ENCODE measurements at places on chromosomes 16 and 17.

DNA sequence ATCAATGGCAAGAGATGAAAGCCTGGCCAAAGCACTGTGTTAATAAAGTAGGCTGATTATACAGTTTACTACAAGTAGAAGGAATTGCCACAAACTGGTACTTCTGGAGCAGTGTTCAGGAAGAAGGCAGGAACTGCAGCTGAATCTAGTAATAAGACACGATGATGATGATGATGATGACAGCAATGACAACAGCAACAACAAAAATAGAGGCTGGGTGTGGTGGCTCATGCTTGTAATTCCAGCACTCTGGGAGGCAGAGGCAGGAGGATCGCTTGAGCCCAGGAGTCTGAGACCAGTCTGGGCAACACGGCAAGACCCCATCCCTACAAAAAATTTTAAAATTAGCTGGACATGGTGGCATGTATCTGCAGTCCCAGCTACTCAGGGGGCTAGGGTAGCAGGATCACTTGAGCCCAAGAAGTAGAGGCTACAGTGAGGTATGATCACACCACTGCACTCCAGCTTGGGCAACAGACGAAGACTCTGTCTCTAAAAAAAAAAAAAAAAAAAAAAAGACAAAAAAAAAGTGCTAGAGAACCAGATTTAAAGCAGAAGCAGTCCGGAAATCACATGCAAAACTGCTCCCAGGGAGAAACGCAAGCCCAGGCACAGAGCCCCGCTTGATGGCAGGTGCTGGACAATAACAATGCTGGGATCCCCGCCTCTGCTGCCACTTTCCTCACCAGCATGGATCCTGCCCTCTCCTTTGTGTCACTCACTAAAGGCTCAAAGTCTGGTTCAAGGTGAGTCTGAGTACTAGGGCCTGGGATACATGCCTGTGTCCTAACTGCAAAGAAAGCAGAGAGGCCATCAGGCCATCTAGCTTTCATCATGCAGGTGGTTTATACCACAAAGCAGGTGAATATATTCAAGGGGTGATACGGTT, 44.8 kb downstream of the CPPED1 start:
- DNase-seq: no peak

DNA sequence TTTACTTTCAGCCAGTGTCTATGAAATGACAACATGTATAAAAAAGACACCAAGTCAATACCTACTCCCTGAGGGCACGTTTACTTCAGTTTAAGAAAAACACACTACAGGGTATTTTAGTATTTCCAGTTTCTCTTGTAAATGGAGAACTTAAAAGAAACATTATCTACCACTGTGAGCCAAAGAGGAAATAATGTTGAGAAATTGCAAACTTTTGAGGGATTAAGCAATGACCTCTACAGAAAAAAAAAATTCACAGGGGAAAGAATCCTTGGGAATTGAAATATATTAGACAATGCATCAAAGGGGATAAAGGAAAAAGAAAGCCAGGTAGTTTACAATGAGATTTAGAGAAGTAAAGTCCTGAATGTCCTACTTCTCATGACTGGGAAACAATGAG, 126.0 kb downstream of the KCNJ2 start:
- peak; percentile 33 for DNase-seq

GRCh38 chr17:36475346-36475970, 11.0 kb upstream of the ZNHIT3 start:
- no peak for DNase-seq

- no peak for DNase-seq
Measured at GRCh38 chr17:19364699-19365498, 2.4 kb upstream of the B9D1 start.

DNA sequence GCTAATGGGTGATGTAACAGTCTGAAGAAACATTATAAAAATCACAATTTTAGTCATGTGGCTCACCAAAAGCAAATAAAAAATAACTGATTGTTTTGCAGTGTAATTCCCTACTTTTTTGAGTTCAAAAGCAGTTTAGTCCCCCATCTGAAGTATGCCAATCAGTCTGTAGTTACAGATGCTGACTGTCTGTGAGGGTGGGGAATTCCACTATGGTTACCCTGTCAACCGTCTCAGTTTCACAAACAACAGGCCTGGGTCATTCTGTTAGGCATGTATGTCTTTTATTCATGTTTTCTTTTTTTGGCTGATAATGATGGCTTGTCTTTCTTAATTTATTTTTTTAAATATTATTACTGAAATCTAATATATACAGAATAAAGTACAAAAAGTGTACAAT, 69.3 kb downstream of the STXBP4 start:
- no peak for DNase-seq

- DNase-seq: no peak
Measured at GRCh38 chr17:30222251-30222650, 13.2 kb downstream of the SLC6A4 start.

DNA sequence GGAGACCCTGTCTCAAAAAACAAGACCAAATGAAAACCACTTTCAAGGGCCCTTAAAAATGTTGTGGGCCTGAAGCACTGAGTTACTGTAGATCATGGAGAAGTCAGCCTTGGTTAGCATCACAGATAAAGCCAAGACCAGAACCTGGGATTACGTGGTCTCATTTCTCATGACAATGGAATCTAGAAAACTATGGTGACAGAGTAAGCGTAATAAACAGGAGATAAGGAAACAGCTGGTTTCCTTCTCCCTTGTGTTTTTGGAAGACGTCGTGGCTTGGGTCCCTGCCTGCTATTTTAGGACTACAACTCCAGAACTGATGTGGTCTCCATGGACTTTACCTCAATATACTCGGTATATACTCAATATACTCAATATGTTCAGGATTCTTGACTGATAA, 180.7 kb upstream of the ZFHX3 start:
- no peak for DNase-seq

DNA sequence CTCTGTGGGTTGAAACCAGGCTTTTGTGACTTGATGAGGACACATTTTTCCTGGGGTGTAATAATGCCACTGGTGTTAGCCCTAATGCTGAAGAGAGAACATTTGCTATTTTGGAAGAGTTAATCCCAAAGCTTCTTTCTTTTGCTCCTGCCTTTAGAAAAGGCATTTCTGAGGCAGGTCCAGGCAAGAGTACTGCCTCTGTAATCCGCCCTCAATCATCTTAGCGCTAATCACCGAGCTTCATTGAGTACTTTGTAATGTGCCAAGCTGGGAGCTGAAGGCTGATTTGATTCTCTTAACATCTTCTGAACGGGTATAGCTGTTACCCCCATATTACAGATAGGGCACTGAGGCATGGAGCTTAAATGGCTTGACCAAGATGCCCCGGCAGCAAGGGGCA, 60.3 kb downstream of the AKAP1 start:
- no peak for DNase-seq

DNA sequence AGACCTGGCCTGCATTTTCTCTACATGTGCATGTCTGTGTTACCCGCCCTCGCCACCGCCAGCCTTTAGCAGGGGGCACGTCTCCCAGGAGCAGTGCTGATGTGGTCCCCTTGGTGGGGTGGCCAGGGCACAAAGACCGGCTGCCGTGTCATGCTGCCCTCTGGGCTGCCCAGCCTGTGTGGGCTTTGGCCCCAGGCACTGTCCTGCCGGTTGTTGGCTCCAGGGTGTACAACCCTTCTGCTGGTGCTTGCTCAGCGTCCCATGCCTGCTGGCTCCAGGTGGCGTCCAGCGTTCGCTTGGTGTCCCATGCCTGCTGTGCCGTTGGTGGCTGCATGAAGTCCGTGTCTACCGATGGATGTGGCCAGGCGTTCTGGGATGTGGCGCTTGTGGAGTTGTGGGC, 4.1 kb downstream of the BAIAP2 start:
- DNase-seq: no peak

DNA sequence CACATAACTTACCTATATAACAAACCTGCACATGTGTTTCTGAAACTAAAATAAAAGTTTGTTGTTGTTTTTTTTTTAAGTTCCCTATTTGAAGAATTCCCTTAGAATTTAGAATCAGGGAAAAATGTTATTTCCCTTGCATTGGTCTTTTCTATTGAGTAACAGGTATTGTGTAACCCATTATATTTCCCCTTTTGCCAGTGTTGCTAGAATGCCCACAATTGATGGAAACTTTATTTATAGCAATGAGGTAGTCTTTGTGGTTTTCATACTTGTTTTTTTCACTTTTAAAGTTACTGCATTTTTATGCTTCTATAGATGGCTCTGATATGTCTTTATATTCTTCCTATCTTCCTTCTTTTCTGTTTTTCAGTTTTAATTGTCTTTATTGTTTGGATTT, 3.9 kb downstream of the NLRP1 start:
- DNase-seq: no peak

DNA sequence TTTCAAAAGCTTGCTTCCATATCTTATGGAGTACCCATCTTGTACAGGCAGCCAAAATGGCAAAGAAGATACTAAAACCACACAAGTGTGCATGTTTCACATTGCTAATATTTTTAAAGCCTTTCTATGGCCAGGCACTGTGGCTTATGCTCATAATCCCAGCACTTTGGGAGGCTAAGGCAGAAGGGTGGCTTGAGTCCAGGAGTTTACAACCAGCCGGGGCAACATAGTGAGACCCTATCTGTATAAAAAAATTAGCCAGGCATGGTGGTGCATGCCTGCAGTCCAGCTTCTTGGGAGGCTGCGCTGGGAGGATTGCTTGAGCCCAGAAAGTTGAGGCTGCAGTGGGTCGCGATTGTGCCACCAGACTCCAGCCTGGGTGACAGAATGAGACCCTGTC, 71.3 kb downstream of the YPEL2 start:
- no peak for DNase-seq

DNA sequence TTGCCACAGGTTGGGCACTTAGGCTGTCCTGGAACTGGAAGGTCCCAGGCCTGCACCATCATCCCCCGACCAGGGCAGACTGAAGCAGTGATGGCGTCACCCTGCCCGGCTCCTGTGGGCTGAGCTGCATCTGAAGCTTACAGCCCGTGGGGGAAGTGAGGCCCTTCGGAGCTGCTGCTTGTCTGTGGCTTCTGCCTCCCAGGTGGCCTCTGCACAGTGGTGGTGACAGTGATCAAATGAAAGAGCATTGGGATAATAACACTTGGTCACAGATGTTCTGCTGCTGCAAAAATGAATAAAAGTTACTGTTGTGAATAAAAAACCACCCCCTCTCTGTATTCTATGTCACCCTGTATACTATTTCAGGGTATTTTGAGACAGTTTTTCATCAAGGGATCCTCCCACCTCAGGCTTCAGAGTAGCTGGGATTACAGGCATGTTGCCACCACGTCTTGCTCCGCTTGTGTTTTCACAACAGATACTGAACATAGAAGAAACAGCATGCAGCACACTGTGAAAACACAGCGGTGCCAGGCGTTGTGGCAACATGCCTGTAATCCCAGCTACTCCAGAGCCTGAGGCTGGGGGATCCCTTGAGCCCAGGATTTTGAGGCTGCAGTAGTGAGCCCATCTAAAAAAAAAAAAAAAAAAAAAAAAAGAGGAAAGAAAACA, 165.0 kb downstream of the LGALS9B start:
- no peak for DNase-seq

DNA sequence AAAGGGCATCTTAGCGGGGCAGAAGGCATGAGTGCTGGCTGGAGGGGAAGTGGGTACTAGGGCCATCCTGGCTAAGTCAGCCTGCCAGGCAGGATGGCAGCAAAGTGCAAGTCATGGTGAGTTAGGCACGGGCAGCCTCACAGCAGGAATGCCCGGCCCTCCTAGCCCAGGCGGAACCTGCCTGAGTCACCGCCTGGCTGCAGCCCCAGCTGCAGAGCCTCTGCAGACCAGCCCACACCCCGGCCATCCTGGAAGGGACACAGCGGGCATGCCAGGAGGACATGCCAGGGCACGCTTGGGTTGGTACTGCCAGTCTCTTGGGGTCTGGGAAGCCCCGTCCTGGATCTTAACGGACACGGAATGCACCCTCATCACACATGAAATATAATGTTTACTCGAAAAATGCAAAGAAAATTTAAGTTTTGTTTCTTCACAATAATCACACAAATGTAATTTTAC, 5.0 kb upstream of the ALDH3A1 start:
- no peak for DNase-seq

DNA sequence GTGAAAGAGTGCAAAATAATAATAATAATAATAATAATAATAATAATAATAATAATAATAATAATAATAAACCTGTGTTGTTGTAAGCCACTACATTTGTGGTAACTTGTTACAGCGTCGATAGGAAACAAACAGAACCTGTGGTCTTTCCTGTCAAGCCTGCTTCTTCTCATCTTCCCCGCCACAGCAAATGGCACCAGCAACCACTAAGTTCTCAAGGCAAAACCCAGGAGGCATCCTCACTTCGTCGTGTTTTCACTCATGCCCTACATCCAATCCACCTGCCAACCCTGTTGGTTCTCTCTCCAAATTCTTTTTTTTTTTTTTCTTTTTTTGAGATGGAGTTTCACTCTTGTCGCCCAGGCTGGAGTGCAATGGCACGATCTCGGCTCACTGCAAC, 34.2 kb downstream of the ITGAE start:
- DNase-seq: no peak

GRCh38 chr17:74332017-74332650, 6.1 kb downstream of the KIF19 start:
- no peak for DNase-seq

DNA sequence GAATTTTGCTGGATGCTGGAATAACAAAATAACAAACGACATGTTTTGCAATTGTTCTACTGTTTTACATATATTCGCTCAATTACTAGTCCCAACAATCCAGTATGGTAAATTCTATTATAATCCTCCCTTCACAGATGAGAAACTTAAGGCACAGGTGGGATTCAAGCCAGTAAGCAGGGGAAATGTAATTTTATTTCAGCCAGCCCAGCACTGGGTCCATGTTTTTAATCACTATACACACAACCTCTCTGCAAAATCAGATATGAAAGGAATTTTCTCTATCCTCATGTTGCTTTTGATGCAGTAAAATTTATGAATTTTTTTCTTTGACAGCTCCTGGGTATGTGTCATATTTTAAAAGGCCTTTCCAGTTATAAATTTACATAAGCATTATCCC, 4.4 kb downstream of the KRTAP4-5 start:
- DNase-seq: no peak

All from left lung (tissue), 14 donors.